ENCODE measurements at places on chromosomes 16 and 17.

- no peak for DNase-seq
Observed at GRCh38 chr17:62754631-62755030, 53.5 kb downstream of the MARCHF10 start.

GRCh38 chr16:55622930-55623561 is 32.7 kb upstream of the SLC6A2 start:
- DNase-seq, result no peak

DNA sequence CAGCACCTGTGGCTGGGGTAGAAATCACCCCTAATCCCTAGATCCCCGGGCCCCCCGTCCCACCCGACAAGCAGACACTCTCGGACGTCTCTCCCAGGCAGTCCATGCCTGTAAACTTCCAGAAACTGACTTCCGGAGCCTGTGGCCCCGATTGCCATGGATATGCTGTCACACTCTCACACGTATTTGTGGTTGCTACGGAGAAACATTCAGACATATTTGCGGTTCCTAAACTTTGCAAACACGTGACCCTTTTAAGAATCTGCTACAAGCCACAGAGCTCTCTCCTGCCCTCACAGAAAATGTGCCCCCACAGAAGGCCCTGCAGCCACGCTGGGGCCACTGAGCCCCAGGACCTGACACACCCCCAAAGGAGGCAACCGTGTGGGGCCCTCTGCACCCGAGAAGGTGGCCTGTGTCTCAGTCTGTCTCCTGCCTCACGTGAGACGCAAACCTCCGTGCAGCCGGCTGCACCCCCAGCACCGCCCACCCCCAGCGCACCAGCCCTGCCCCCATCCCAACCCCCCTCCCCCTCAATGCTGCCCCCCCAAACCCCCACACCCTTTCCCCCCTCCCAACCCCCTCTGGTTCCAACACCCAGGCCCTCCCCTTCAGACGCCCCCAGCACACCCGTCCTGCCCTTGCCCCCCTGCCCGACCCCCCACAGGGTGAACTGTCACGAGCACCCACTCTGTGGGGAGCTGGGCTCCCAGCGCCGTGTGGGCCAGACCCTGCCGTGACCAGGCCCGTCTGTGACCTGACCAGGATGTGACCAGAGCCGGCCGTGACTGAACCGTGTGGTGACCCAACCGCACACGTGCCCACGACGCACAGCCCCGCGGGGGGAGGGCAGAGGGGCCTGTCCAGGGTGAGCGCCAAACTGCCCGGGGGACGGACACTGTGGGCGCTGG is 66.3 kb upstream of the METRNL start:
- no peak for DNase-seq

DNA sequence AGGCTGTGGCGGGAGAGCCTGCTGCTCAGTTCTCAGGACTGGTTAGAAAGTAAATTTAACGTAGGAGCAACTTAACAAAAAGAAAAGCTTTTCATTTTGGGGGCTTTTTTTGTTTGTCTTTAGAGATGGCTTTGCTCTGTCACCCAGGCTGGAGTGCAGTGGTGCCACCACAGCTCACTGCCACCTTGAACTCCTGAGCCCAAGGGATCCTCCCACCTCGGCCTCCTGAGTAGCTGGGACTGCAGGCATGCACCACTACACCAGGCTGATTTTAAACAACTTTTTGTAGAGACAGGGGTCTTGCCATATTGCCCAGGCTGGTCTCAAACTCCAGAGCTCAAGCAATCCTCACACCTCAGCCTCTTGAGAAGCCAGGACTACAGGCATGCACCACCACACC is 205.0 kb downstream of the RPTOR start:
- DNase-seq, result no peak

DNA sequence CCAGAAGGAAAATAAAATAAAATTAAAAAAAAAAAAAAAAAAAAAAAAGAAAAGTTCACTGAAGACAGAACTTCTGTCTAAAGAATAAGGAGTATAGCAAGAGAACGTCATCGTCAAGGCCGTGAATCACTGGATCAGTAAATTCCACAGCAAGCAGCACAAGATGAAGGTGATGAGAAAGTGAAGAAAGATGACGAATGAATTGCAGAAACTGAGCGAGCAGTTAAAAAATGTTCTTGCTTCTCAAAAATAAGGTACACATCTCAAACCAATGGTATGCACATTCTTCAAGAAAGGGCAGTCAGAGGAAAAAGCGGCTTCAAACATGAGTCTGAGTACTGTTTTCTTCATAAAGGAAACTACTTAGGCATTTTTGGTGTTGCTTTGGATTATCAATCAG is 104.7 kb downstream of the SMG6 start:
- DNase-seq, result no peak

DNA sequence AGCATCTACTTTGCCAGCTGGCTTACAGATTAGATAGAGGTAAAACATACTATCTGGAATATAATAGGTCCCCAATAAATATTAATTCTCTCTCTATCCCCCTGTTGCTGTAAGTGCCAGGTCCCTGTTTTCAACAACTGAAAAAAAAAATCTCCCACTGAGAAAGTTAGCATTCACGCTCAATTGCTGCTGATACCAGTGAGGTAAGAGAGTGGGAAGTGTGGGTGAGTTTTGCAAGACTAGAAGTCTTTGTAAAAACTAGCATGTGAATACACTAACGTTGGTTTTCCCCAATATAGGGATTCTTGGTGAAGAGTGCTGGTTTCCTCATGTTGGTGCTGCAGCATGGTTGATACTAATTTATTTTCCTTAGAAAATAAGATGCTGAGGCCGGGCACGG is 11.7 kb upstream of the TAOK1 start:
- DNase-seq, result no peak

DNA sequence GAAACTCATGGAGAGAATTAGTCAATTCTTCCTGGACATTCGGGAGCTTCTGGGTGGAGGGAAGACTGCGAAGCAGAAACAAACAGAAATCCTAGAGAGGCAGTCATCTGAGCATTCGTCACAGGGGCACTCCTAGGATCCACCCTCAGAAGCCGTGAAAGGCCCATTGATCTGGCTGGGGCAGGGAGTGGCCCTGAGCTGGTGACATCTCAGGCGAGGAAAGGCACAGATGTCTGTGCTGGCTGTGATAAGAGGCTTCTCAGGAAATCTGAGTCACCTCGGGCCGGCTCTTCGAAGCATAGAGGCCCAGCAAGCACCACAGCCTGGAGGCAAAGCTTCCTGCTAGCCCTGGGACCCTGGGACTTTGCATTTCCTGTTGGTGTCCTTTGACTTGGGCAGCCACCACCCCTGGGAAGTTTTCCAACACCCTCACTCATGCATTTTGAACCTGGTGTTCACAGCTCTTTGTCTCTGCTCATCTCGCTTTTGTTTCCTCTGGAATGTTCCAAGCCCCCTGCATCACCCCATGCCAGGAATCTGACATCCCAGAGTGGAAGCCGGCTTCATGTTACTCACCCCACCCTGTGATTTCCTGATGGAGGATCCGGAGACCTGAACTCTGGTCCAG is 23.3 kb upstream of the CDRT4 start:
- no peak for DNase-seq

GRCh38 chr16:58661199-58661830 is 23.3 kb downstream of the SLC38A7 start:
- no peak for DNase-seq

DNA sequence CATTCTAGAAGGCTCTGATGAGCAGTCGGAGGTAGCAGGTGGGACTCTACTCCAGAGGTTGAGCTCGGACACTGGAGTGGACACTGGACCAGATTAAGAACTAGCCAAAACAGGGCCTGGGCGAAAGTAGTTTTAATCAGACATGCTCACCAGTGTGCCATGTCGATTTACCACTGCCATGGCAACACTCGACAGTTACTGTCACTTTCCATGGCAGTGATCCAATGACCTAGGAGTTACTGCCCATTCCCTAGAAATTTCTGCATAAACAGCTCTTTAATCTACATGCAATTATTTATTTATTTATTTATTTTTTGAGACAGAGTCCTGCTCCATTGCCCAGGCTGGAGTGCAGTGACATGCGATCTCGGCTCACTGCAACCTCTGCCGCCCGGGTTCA is 7.2 kb upstream of the METTL9 start:
- no peak for DNase-seq

GRCh38 chr17:81396722-81397313 is 1.6 kb downstream of the BAHCC1 start:
- DNase-seq, result no peak

- DNase-seq, result no peak
Observed at GRCh38 chr16:79703066-79703465, 102.5 kb upstream of the MAF start.

- no peak for DNase-seq
Observed at GRCh38 chr16:89320782-89321501, 103.4 kb downstream of the ZNF778 start.

DNA sequence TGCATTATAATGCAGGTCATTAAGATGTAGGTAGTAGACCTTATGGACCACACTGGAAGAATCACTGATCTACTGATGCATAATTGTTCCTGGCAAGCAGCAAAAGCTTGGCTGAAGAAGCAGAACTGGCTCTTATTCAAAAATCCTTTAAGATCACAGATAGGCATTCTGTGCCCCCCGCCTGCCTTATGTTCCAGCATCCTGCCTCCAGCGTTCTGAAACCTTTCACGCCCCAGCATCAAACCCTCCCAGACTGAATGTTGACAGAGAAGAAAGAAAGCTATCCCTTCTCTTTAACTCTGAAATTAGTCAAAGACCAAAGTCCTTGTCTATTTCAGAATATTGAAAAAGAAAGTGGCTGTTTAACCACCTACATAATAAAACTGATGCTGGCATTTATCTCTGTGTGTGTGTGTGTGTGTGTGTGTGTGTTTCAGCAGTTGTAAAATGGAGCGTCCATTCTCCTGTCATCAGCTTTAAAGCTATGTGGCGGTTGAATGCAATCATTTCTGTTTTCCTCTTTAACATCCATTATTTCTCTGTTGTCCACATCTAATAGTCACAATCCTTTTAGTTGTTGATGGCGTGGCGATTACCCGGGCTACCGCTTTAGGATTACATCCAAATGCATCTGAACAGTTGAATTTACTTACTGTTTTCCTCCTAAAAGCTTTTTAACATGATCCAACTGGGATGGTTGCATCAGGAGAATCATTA is 350.4 kb downstream of the HS3ST4 start:
- no peak for DNase-seq

DNA sequence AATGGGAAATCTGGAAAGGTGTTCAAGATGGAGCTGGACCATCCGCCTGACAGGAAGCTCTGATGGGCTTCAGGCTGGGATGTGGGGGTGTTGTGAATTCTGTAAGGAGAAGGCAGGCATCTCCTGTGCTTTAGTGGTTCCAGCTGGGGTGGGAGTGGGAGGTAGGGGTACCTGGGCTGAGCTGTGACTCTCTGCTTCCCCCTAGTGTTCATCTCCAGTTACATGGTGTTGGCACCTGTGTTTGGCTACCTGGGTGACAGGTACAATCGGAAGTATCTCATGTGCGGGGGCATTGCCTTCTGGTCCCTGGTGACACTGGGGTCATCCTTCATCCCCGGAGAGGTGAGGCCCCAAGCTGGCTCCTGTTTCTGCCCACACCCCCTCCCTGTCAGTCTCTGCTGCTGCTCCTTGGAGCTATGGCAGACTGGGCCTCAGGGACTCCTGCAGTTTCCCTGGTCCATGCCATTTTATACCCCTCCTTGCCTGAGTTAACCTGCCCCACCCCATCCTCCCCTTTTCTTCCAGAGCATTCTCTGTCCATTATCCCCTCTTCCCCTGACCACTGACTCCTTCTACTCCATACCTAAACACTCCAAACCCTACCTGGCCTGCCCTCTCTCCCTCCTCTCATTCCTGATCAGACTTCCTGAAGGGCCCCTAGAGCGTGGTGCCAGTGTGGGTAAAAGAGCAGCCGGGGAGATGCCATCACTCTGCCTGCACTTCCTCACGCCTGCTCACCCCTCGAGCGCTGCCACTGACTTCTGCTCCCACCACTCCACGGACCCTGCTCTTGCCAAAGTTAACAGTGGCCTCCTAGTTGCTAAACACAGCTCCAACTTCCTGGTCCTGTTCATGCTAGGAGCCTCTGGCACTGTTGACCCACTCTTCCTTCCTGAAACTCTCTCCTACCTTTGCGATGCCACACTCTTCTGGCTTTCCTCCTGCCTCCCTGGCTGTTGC is 3.4 kb downstream of the SPNS1 start:
- DNase-seq, result no peak

DNA sequence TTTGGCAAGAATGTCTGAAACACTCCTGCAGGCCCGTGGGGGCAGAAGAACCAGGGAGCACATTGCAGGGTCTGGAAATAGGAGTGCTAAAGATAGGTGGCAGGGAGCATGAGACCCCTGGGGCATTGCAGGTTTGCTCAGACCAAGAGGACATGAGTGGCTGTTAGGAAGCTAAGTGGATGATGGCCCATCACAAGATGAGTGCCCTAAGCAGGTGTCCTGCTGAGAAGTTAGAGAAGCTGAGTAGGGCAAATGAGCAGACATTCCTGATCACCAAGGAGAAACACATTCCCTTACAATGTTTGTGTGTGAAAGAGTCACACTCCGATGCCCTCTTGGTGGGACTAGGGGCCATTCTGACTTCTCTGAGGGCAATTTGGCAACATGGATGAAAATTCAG is 9.9 kb downstream of the MLYCD start:
- no peak for DNase-seq

- DNase-seq, result no peak
Observed at GRCh38 chr17:28719021-28719433, 758 bp upstream of the RPL23A start.

GRCh38 chr16:20673882-20674683 is 23.4 kb downstream of the ACSM1 start:
- DNase-seq, result no peak

DNA sequence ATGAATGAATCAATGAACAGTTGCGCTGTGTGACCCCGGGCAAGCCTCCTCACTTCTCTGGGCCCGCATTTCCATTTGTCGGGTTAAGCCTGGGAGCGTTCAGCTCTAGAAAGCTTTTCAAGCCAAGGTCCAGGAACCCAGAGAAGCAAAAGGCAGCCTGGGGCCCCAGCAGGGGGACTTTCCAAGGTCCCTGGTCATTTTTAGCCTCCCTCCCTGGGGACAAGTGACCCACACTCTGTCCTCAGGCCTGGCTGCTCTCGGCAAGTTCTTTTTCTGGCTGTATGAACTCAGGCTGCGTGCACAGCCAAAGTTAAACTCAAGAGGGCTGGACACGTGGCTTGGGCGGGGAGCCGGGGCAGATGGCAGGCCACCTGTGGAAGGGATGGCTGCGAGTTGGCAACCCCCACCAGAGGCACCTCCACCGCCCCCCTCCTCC is 41.4 kb upstream of the CIBAR2 start:
- DNase-seq, result no peak

- no peak for DNase-seq
Observed at GRCh38 chr17:77089124-77089490, 51.7 kb upstream of the SEC14L1 start.
